ENCODE measurements at places on chromosomes 4 and X.

- no peak for DNase-seq
Measured at GRCh38 chr4:170697845-170698244, 608.1 kb upstream of the AADAT start.

DNA sequence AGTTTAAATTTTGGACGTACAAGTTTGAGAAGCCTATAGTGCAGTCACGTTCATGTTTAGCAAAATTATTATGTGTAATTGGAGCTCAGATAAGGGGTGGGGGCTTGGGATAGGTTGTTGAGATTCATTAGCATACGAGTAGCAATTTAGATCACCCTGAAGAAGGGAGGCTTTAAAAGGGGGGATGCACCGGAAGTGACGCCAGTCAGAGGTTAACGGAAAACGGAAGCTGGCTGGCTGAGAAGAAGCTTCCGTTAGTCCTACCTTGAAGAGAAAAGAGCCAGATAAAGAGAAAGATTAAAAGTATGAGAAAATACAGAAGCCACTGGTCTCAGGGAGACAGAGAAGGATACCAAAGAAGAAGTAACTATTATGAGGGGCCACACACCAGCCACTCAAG is 1.1 kb upstream of the NXT2 start:
- DNase-seq, result no peak

GRCh38 chrX:50726296-50726695 is 87.7 kb downstream of the SHROOM4 start:
- DNase-seq, result no peak

- DNase-seq, result no peak
Measured at GRCh38 chr4:14125375-14126129, 498.0 kb upstream of the BOD1L1 start.

GRCh38 chrX:20739038-20739745 is 472.5 kb upstream of the RPS6KA3 start:
- DNase-seq, result no peak

DNA sequence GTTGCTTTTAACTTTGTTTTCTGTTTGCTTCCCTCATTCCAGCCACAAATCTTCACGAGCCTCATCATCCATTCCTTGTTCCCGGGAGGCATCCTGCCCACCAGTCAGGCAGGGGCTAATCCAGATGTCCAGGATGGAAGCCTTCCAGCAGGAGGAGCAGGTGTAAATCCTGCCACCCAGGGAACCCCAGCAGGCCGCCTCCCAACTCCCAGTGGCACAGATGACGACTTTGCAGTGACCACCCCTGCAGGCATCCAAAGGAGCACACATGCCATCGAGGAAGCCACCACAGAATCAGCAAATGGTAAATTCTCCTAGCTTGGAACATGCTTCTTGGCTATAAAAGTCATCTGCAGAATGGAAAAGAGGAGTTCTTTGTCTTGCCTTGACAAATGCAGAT is 12.6 kb downstream of the AMTN start:
- no peak for DNase-seq

DNA sequence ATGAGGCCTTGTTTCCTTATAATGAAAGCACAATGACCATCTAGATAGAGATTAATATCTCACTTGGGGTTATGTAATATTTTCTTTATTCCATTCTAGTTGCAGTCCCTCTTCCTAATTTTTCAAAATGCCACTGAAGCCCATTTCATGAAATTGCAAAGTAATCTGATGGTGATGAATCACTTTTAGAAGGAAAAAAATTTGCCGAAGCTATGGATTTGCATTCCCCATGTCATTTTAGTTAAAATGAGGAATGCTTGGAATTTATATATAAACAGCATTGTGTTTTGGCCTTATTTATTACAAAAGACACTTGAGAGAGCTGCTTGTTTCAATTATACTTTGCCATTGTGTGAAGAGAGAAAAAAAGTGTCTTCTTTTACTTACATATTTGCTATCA is 241.7 kb upstream of the TEX13A start:
- no peak for DNase-seq

DNA sequence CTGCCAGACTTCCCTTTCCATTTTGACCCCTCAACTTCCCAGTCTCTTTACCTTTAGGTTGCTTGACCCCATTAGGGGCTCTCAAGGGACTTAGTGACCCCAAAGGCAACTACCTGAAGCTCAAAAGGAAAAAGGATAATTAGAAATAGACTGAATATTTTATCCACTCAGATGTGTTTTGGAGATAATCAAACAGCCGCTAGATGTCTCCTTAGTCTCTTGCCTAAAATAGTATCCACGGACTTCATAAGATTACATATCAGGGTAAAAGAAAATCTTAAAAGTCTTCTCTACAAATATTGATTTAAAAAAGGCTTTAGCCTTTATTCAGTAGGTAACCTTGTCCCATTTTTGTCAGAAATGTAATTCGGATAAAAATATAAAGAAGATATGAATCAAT is 21.0 kb upstream of the RHOXF2 start:
- no peak for DNase-seq

GRCh38 chr4:54516556-54517215 is 141.1 kb upstream of the KIT start:
- peak; percentile 59 for DNase-seq

DNA sequence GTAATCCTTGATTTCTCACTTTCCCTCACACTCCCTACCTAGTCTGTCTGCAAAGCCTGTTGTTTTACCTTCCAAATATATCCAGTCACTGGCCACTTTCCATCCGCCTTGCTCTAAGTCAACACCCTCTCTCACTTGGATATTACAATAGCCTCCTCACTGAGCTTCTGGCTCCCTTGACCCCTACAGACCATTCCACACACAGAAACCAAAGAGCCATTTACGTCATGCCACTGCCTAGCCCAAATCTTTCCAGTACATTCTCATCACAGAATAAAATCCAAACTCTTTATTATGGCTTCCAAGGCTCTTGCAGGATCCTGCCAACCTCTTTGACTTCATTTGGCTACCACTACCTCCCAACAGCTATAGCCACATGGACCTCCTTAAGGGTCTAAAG is 25.7 kb upstream of the ARHGEF9 start:
- no peak for DNase-seq

DNA sequence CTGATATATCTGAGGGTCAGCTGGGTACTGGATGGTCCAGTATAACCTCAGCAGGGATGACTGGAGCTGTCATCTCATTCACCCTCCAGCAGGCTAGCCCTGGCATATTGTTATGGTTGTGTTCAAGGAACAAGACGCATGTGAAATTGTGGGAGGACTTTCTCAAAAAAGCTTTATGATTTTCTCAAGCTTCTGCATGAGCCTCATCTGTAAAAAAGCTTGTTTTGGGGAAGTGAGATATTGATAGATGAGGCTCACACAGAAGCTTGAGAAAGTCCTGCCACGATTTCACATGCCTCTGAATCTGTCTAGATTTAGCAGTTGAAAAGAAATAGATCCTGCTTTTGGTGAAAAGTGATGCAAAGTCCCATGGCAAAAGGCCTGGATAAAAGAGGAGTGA is 93.4 kb downstream of the SPCS3 start:
- DNase-seq, result no peak

DNA sequence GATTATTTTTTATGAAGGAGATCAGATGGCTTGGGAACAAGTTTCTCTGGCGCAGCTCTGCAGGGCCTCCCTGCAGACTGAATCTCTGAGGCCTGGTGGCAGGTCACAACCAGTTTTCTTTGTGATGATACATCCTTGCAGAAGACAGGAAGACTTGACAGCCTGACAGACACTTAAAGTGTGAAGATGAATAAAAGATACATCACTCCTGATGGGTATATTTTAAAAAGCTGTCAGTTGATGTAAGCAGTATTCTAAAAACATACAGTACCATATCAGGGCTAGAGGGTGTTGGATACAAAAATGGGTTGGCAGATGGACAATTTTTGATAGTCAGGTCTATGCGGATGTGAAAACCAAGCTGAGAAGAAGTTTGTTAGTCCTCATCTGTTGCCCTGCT is 239.5 kb downstream of the LHFPL1 start:
- DNase-seq, result no peak

GRCh38 chr4:106365613-106366012 is 3.0 kb downstream of the GIMD1 start:
- peak; percentile 86 for DNase-seq

- peak; percentile 55 for DNase-seq
Measured at GRCh38 chr4:18636001-18636585, 614.5 kb upstream of the LCORL start.

DNA sequence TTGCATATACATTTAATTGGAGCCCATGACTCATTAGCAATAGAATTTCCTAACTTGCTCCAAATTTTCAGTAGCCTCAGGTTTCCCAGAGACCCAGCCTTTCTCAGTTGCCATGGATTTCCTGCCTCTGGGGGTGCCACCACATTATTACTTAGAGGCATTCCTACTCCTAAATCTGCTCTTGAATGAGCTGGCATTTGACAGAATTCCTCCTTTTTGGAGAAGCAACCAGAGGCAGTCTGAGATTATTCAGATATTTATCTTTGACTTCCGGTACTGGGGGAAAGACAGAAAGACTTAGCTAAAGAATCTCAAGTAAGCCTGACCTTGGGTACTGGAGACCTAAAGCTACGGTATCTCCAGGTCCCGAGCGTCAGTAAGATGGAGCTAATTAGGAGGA is 76.3 kb downstream of the DCHS2 start:
- no peak for DNase-seq

GRCh38 chr4:101850698-101851097 is 60.2 kb downstream of the BANK1 start:
- DNase-seq, result no peak

DNA sequence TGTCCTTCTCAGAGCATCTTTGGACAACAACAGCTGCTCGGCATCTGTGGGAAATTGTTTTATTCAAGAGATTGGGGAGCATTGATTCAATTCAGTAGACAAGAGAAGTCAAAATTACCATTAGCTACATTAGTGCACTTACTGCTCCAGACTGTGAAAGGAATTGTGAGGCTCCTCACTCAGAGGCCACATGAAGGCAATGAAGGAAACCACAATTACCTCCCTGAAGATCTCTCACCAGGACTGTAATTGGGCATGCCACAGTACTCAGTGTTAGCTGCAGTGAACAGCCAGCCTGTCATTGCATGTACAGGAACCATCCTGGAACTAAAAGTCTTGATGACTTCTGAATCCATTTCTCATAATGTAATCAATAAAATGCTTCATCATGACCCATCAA is 144.8 kb downstream of the PPA2 start:
- no peak for DNase-seq

GRCh38 chr4:185222598-185222997 is 13.2 kb downstream of the SNX25 start:
- no peak for DNase-seq

- DNase-seq, result no peak
Measured at GRCh38 chr4:180518906-180519305, 1724.3 kb upstream of the TENM3 start.

DNA sequence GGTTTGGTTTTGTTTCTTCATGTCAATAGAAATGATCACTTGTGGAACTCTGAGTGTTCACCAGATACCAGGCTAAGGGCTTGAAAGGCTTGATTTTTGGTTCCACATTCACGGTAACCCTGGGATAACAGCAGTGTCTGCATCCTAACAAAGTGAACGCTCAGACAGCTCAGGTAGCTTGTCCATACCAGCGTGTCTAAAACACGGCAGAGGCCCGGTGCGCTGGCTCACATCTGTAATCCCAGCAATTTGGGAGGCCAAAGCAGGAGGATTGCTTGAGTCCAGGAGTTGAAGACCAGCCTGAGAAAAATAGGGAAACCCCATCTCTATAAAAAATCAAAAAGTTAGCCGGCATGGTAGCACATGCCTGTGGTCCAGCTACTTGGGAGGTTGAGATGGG is 49.0 kb downstream of the HTRA3 start:
- DNase-seq, result no peak

DNA sequence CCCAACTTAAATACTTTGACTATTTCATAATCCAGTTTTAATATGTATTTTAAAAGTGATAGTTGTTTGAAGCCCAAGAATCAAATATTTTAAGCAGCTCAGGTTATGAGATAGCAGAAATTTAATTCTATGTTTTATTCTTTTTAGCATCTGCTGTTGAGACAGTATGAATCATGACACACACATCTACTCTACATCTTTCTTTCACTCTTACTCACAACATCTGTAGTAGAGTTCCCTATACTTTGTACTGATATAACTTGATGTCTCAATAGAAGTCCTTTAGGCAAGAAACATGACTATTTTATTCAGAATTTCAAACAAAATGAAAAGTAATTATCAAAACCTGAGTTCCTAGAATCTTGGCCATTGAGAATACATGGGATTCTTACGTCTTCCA is 187.9 kb upstream of the GNPDA2 start:
- DNase-seq, result no peak

- DNase-seq, result no peak
Measured at GRCh38 chr4:80367737-80368136, 32.2 kb downstream of the CFAP299 start.

DNA sequence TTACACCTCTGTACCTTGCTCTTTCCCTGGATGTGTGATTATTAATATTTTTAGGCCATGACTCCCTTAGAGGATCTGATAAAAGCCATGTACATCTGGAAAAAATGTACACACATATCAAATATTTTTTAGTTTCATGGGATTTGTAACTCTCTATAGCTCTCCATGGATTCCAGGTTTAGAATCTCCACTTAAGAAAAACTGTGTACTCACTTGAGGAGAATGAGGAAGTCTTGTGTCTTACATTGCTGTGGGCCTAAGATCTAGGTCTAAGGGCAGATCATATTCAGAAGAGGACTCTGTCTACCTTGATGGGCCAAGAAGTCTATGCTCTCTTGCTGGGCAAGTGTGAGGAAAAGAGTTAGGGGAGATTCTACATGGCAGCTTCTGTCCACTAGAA is 98.0 kb downstream of the RRAGB start:
- no peak for DNase-seq
